ENCODE measurements at places on chromosomes 2 and 18. TPM values are rescaled to one million over a fixed set of nuclear protein-coding genes. Genes with fewer than 3 reads are reported as not detected.

- peak; percentile 79 for DNase-seq
Measured at GRCh38 chr2:157874997-157875640, 1.0 kb downstream of the ACVR1 start.

DNA sequence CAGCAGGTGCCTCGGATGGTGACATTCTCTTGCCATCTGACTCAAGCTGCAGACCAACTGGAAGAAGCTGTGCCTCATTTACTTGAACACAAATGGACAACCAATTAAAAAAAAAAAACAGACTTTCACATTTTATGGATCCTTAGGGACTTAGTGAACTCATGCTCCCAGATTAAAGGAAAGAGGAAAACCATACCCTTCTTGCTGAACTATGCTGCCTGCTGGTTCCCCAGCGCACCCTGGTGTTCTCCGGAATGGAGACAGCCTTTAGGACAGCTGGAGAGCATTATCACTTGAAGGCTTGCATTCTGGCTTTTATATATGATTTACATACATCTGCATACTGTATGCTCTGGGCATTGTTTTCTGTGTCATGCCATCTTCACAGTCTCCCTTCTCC, 370.7 kb downstream of the SLC4A3 start:
- DNase-seq: peak; percentile 45

- no peak for DNase-seq
Measured at GRCh38 chr2:74081030-74081762, 66.5 kb downstream of the BOLA3 start.

RBM43 gene
- 13.6 TPM for total RNA-seq

GRCh38 chr2:53859206-53860181, at the start of gene GPR75:
Gene GPR75, minus strand, starts transcription at chr2:53859967. Its CDS starts 5,211 bp downstream, at chr2:53854756.
- DNase-seq: peak; percentile 73

DNA sequence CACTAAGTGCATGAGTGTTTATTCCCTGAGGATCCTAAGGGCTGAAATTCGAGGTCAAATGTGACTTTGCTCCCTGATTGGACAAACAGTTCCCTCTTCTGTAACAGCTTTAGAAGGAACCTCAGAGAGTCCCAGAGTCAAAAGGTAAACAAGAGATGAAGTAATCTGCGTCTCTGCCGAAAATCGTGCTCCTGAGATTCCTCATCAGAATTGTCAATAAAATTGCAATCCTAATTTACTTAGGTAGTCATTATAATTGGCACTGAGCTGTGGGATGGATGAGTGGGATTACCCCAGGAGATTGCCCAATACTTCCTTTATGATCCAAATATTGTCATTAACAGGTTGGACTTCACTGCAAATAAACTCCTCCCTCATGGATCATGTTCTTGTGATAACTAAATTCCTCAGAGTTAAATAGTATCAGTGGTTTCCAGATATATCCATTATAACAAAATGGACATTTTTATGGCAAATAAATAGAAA, 907 bp upstream of the SUCLG1 start:
- no peak for DNase-seq

- no peak for DNase-seq
Measured at GRCh38 chr2:43507137-43507536, 88.7 kb downstream of the THADA start.

DNA sequence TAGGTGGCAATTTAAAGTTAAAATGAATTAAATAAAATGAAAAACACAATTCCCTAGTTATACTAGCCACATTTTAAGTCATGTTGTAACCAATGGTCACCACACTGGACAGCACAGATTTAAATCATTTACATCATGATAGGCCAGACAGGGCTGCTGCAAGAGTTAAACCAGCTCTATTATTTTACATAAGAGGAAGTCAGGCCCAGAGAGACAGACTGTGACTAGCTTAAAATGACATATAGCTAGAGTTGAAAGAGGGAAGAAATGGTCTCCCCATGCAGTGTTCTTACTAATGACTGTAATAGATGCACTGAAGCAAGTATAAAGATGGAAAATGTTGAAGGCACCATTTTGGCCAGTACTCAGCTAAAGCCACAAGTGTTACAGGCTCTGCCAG, 69.6 kb downstream of the SLC66A3 start:
- DNase-seq: no peak

GRCh38 chr2:108388045-108388444, 10.3 kb downstream of the SULT1C4 start:
- no peak for DNase-seq

DNA sequence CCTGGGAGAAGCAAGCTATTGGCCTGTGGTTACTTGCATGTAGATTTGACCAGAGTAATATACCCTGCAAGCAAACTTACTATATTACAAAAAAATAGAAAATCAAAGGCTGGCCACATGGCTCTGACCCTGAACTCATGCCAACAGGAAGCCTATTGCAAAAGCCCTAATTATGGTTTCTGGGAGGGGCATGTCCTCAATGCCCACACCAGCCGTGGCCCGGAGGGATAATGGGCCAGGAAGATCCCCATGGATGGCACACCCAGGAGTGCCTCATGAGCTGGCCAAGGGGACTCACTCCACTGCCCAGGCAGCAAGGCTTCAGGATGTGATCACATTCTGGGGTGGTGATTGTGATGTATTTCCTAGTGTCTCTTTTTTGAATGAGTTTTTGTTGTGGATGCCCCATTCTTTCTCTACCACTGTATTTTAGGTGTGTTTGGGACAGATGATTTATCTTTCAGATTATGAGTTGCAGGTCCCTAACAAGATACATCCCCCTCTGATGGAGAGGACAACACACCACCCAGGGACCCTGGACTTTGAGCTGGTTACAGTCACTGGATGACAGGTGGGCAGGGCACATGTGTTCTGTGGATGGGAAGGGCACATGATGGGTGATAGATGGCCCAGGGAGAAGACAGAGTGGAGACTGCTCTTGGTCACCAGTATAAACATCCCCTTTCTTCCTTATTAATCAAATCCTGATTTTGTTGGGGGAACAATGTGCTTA, 18.7 kb upstream of the TFCP2L1 start:
- no peak for DNase-seq

DNA sequence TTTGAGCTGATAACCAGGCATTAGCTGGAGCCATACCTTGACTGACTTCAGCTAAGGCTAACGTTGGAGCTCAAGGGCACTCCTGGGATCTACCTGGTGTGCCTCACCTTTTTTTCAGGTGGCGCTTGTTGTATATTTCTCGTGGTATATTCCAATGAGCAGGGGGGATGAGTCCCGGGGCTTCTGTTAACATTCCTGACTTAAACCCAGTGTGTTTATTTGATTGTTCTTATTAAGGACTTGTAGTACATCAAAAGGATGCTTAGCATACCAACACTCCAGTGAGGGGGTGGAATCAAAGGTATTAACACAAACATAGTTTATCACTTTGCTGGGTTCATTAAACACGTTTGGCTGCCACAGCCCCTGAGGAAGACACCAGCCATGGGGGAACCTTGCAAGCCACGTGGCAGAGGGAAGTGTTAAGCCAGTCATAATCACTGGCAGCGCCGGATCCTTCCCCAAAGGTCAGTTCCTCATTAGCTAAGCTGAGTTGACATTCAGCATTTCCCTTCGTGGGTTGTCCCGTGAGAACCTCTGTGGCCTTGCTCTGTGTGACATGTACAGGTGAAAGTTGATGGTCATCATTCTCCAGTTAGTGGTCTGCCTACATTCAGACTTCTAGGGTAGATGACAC, 119.5 kb upstream of the MCFD2 start:
- DNase-seq: peak; percentile 44

DNA sequence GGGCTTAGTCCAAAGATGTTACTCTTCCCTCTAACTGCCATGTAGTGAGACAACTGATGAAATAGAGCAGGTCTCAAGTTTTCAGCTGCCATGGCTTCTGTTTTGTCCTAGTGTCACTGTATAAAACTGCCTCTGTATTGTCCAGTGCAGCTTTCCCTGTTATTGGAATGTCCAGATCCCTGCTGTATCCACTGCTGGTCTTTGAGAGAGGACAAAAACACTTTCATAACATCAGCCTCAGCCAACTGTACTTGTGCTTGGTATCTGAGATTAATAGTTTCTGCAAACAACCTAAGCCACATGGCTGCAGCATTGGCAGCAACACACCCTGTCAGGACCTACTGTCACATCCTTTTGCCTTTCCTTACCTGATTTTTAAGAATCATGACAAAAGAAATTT, 480.2 kb downstream of the LPIN1 start:
- DNase-seq: no peak

- no peak for DNase-seq
Measured at GRCh38 chr2:145065342-145065741, 545.4 kb upstream of the ZEB2 start.

DNA sequence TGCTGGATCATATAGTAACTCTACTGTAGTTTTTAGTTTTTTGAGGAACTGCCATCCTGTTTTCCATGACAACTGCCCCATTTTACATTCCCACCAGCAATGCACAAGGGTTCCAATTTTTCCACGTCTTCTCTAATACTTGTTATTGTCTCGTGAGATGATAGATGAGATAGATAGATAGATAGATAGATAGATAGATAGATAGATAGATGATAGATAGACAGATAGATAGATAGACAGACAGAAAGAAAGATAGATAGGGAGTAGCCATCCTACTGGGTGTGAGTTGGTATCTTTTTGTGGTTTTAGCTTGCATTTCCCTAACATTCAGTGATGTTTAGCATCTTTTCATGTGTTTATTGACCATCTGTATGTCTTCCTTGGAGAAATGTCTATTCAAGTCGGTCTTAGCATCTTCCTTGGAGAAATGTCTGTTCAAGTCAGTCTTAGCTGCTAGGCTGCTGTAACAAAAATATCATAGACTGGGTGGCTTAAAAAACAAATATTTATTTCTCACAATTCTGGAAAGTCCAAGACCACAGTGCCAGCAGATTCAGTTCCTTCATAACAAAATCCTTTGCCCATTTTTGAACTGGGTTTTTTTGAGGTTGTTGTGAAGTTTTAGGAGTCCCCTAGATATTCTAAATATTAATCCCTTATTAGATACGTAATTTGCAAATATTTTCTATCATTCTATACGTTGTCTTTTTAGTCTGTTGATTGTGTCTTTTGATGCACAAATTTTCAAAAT, 98.5 kb downstream of the BIN1 start:
- no peak for DNase-seq

DNA sequence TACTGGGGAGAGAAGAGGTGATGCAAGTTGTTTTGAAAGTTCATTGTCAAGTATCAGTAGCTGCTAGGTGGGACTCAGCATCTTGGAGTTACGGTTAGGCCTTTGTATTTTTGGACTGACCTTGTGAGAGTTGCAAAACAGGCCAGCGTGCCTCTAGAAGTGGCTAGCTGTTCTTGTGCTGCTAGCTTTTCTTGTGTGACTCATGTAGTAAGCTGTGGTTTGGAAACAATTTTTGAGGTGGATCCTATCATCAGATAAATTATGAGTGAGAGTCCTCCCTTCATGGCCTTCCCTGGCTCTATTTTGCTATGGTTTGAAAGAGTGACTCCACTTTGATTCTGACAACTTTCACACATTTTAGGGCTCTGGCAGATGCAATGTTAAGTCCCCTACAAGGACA, 409.2 kb upstream of the HS6ST1 start:
- no peak for DNase-seq

DNA sequence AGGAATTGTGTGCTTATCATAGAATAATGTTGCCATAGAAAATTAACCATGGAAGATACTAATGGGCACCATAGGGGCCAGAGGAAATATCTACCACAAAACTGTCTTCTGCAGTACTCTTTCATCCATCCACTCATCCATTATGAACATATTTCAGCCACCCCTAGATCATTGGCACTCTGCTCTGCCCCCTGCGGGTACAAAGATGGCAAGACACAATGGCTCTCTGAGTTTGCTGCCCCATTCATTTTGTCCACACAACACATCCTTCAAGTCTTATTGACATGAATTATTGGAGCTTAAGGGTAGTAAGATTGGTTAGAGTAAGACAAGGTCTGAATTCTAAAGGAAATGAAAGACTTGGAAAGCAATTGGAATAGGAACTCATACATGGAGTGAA, 1224.7 kb upstream of the CELF4 start:
- no peak for DNase-seq

- DNase-seq: no peak
Measured at GRCh38 chr18:76643996-76644395, 149.0 kb upstream of the ZNF516 start.

DNA sequence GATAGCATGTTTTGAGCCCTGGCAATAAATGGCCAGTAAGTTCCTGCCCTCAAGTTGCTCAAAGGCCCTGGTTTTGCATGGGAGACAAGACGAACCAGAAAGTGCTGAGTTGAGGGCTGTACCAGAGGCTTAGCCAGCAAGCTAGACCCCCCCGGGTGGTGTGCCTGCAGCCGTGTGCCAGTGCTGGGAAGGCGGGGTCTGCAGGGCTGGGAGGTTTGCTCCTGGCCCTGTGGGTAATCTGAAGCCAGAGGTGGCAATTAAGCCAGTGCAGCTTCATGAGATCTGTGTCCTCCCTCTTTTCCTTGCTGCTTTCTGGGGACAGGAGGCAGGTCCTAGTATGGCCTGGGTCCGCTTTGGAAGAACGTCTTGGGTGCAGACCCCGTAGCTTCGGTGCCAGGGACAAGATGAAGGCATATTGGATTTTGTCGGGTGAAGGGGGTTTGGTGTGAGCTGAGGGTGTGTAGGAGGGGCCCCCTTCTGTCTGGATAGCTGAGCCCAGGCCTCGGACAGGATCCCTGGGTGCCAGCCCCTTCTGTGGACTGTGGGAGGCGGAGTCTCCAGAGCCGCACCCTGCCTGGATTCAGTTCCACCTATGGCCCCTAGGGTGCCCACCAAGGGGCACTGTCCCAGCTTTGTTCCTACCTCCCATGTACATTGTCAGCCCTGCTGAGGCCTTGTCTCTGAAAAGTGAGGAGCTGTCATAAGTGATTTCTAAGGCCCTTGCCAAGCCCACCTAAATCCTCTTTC, 15.6 kb downstream of the ATOH8 start:
- DNase-seq: peak; percentile 78

TEX44 gene
- not detected for total RNA-seq

DNA sequence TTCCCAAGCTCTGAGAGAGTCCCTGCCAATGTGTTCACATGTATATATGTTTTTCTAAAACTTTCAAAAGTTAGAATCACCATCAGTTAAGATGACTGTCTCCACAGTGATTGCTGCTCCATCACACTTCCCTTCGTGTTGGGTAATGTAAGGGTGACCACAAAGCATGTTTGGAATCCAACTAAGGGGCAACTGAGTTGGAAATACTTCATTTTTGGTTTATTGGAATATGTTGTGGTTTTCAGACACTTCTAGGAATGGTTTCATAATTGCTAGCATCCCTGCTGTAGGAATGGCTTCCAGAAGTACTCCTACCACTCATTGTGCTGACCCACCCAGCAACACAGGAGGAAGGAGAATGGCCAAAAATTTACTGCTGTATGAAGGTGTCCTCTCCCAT, 212.5 kb upstream of the GULP1 start:
- DNase-seq: no peak

DNA sequence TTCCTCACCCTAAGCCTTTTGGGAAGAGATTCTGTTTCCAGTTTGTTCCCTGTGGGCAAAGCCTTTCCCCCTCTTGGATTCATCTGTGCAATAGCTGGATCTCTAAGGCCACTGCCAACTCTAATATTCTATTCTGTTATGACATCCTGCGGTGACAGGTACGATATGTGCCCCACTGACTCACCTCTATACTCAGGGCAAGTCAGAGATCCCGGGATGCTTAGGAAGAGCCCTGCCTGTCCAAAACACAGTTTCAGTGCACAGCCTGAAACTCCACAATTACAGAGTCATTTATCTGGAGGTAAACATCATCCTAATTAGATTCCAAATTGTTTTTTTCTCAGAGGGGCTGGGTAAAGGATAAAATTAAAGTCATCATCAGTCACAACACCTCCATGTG, 190.2 kb downstream of the TFCP2L1 start:
- DNase-seq: no peak

MAL gene
- 477 TPM for total RNA-seq

Measured in kidney (tissue), 22 donors.